GM13977 (cell line): ENCODE measurements at places on chromosomes 2 and 18.

DNA sequence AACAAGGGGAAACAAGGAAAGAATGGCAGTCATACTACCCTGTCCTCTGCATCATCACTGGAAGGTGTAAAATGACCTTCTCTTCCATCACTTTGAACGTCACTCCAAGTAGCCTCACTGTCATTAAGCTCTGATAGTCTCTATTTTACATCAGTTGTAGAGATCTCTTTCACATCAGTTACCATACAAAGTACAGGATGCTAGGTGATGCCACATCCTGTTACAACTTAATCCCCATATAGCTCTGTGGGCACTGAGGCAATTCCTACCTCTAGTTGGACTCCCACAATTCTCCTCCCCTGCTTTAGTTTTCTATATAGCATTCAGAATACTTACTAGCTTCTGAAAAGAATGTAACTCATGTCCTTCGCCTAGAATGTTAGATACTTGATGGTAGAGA is 55.1 kb upstream of the TTC27 start:
- no peak for DNase-seq

- no peak for DNase-seq
These were observed 116.8 kb upstream of the SERPINE2 start for GRCh38 chr2:224155896-224156295.

DNA sequence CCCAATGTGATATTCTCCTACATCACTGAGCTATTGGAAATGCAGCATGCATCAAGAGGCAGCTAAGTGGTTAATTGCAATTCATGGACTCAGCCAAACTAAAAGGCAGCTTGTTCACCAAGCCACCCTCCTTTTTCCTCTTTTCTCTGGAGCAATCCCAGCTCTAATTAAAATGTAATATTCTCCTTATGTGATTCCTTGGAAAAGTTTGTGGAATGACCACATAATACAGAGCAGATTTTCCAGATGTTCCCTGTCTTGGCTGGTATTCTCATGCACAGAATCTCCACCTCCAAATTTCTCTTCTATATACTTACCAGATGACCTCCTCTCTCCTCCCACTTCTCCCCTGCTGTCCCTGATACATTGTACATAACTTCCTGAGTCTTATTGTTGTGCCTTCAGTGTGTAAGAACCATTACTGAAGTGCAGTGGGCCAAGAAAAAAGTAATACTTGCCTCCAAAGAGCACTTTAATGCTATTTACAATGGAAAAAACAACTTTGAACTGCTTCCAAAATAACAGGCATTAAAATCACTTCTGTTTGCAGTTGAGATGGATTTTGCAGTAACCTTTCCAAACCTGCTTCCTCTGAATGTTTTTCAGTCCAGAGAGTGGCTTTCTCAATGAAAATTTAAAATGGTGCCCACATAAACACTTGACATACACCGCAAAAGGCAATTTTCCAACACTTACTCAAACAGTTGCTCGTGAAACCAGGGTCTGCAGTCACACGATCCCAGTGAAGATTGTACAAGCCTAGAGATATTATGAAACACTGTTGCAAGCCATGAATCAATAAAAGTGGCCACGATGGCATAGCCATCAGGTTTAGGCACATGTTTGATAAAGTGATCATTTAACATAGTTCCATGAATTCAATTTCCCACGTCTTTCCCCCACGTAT is 258.0 kb downstream of the MTX2 start:
- DNase-seq, result no peak

- DNase-seq, result no peak
These were observed 131.4 kb downstream of the MSH2 start for GRCh38 chr2:47534179-47534919.

GRCh38 chr2:26758790-26759321 is 5.2 kb upstream of the SLC35F6 start:
- no peak for DNase-seq
